Neural crest cell (in vitro differentiated cells): ENCODE measurements at places on chromosomes 7 and 10. TPM values are rescaled to one million over a fixed set of nuclear protein-coding genes. Genes with fewer than 3 reads are reported as not detected.

The PNLIP gene
- total RNA-seq, result not detected in 2 replicates

The ADGRA1 gene
- total RNA-seq, result 0.33 and 0.41 TPM in 2 replicates

The MNX1 gene
- 0.14 and 0.34 TPM in 2 replicates for total RNA-seq

The LRRTM3 gene
- total RNA-seq, result 2.3 and 2.8 TPM in 2 replicates

The PNLIPRP3 gene
- not detected in 2 replicates for total RNA-seq

The FAS gene
- total RNA-seq, result 2.2 and 2.3 TPM in 2 replicates

The HIP1 gene
- 84.4 and 87.3 TPM in 2 replicates for total RNA-seq

The VGF gene
- 8.7 and 9.1 TPM in 2 replicates for total RNA-seq

The VWA2 gene
- total RNA-seq, result not detected in 2 replicates

The OPALIN gene
- total RNA-seq, result not detected in 2 replicates

The ATOH7 gene
- total RNA-seq, result 0.20 and 0.84 TPM in 2 replicates

The AQP1 gene
- 0.48 and 1.4 TPM in 2 replicates for total RNA-seq

The ELOVL3 gene
- total RNA-seq, result 0.23 and 0.30 TPM in 2 replicates

The UBTD1 gene
- 6.5 and 8.7 TPM in 2 replicates for total RNA-seq

The FHIP2A gene
- total RNA-seq, result 14.4 and 17.0 TPM in 2 replicates

The MEOX2 gene
- 1.3 and 1.4 TPM in 2 replicates for total RNA-seq

The FBXO24 gene
- 0.50 and 0.61 TPM in 2 replicates for total RNA-seq

The AOAH gene
- total RNA-seq, result not detected in 2 replicates

The CRTAC1 gene
- 0.82 and 1.1 TPM in 2 replicates for total RNA-seq

The TMEM130 gene
- total RNA-seq, result 0.61 and 0.82 TPM in 2 replicates

The DGKB gene
- 0.72 and 0.98 TPM in 2 replicates for total RNA-seq

The CACUL1 gene
- 45.2 and 47.4 TPM in 2 replicates for total RNA-seq

The PAPOLB gene
- 0.23 and 0.26 TPM in 2 replicates for total RNA-seq

The PALS2 gene
- total RNA-seq, result 35.8 and 37.9 TPM in 2 replicates

The BPGM gene
- total RNA-seq, result 19.8 and 21.1 TPM in 2 replicates

The EGFR gene
- total RNA-seq, result 2.3 and 2.6 TPM in 2 replicates

The PNLIPRP2 gene
- not detected in 2 replicates for total RNA-seq

The LRIT2 gene
- not detected in 2 replicates for total RNA-seq

The FGL2 gene
- not detected in 2 replicates for total RNA-seq

The KNDC1 gene
- total RNA-seq, result 4.0 and 5.5 TPM in 2 replicates

The SPDYE9 gene
- not detected in 2 replicates for total RNA-seq

The IGFBP3 gene
- 35.2 and 40.2 TPM in 2 replicates for total RNA-seq

The SLC39A12 gene
- not detected in 2 replicates for total RNA-seq

The TAS2R41 gene
- not detected in 2 replicates for total RNA-seq

The COL17A1 gene
- total RNA-seq, result not detected in 2 replicates

The DLX6 gene
- total RNA-seq, result 0.26 and 0.32 TPM in 2 replicates

The FFAR4 gene
- 0.09 TPM in 1 of 2 replicates, not detected in the other for total RNA-seq

The PPP1R3C gene
- total RNA-seq, result 2.9 and 3.6 TPM in 2 replicates

The UTF1 gene
- total RNA-seq, result not detected in 2 replicates

The AKR1C4 gene
- not detected in 2 replicates for total RNA-seq
